Cardiac ventricle fibroblast (primary cell): ENCODE measurements at places on chromosomes 5 and 9. TPM values are rescaled to one million over a fixed set of nuclear protein-coding genes. Genes with fewer than 3 reads are reported as not detected.

Gene ASPN
- 11.1 and 11.6 TPM in 2 replicates for total RNA-seq

Gene TAF11L9
- not detected in 2 replicates for total RNA-seq

Gene GFPT2
- total RNA-seq, result 81.7 and 98.0 TPM in 2 replicates

Gene IL33
- 127 and 138 TPM in 2 replicates for total RNA-seq

Gene IL4
- total RNA-seq, result not detected in 2 replicates

Gene HMHB1
- not detected in 2 replicates for total RNA-seq

Gene CCNI2
- not detected in 2 replicates for total RNA-seq

Gene SLCO4C1
- total RNA-seq, result 0.05 TPM in 1 of 2 replicates, not detected in the other

Gene LCNL1
- 0.73 TPM in 1 of 2 replicates, not detected in the other for total RNA-seq

Gene ZDHHC11B
- 0.31 TPM in 1 of 2 replicates, not detected in the other for total RNA-seq

Gene TAF1L
- total RNA-seq, result not detected in 2 replicates

Gene PRLR
- 0.05 and 1.1 TPM in 2 replicates for total RNA-seq

Gene AHRR
- total RNA-seq, result 2.9 and 3.0 TPM in 2 replicates

Gene NRARP
- 0.29 and 1.7 TPM in 2 replicates for total RNA-seq

Gene NNT
- 33.1 and 38.5 TPM in 2 replicates for total RNA-seq

Gene ACTBL2
- total RNA-seq, result not detected in 2 replicates
